ENCODE measurements at places on chromosomes 1 and 21.
A peak's percentile ranks its signal among the peaks of the same experiment; 100 is the strongest.

DNA sequence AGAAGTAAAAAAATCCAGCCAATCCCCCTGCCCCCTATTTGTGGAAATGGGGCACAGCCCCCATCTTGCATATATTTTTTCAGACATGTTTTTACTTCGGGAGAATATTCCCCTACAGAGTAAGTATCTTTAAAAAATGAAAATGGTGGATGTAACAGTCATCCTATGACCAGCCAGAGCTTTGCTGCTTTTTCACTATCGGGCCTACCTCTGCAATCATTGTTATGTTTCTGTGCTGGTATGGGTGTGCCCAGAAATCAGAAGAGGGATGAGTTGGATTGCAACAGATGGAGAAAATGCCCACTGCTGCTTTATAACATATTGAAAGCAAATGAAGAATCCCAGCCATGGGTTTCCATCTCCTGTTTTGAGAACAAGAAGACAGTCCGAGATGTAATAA, 2.9 kb downstream of the CD247 start:
- no peak for DNase-seq

GRCh38 chr1:206961668-206962067, 8.6 kb downstream of the FCAMR start:
- DNase-seq, result no peak

GRCh38 chr21:31566064-31566463, 93.4 kb upstream of the SOD1 start:
- DNase-seq, result no peak

DNA sequence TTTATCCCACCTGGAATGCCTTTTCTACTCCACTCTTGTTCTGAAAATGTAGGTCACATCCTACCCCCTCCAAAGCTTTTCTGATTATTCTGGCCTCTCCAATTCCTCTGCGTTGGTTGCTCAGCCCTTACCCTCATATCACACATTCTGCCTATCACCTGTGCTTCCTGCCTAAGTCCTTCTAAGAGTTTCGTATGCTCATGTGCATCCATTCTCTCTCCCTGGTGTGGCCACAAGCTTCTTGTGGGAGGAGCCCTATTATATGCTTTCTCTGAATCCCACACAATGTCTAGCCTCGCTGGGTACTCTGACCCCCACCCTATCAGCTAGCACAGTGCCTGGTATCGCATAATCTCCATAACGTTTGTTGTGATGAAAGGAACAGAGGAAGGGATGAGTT, 54.2 kb downstream of the CD58 start:
- DNase-seq, result no peak

DNA sequence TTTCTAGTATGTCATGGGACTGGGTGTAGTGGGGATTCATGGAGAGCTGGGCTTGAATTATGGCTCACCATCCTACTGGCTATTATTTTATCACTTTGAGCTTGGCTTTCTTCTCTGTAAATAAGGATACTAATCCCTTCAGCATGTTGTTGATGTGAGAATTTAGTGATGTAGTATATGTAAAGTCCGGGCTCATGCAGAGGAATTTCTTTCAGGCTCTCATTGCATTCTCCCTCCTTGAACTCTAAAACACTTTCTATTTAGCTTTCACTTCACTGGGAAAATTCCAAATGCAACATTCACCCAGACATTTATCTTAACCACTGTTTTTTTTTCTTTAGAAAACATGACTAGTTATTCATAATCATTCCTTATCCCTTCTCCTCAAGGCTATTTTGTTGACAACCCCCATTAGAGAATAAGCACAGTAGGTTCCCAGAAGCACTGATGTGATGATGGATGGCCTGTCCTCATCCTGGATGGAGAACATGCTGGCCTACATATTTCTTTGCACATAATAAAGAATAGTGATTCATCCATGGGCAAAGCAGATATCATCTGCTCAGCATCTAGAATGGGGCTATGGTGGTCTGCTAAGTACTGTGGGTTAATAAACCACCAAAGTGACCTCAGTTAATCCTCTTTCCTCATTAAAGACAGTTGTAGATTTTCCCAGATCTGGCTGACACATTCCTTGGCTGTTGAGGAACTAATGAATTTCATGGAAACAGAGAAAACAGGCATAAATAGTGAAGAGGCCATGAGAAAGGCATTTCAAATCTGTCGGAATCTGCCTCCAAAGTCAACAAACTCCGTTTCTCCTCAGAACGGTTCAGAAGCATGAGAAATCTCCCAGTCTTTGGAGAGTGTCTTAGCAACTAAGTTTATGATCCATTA, 68.0 kb upstream of the CYP2J2 start:
- no peak for DNase-seq

- no peak for DNase-seq
Measured at GRCh38 chr1:38135625-38136414, 89.2 kb upstream of the POU3F1 start.

DNA sequence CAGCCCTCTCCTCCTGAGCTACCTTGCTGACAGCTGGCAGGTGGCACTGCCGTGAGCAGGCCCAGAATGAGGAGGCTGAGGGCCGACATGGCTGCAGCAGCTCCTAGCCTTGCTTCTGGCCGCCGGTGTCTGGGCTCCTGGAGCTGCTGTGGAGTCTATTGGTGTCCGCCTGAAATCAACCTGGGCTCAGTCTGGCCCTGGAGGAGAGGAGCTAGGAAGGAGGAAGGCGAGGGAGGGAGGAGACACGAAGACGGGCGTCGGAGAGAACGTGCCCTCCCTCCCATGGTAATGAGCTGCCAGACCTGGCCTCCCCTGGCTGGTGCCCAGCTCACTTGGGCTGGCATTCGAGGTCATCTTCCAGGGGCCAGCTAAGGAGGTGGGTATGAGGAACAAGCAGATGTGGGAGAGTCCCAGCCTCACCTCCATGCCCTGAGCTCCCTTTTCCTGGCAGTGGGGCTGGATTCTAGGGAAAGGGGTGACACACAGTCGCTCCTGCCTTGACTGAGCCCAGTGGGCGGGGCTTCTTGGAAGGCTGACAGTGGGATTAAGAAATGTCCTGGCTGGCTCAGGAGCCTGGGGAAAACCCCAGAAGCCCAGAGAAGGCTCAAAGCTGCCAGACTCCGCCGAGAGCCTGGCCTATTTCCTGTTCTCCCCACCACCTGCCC, at the start of gene PDZK1IP1:
PDZK1IP1 (minus strand) TSS at position 193 of the 665 bp plus-strand sequence; CDS start at position 89, 104 bp downstream.
- DNase-seq, result no peak

DNA sequence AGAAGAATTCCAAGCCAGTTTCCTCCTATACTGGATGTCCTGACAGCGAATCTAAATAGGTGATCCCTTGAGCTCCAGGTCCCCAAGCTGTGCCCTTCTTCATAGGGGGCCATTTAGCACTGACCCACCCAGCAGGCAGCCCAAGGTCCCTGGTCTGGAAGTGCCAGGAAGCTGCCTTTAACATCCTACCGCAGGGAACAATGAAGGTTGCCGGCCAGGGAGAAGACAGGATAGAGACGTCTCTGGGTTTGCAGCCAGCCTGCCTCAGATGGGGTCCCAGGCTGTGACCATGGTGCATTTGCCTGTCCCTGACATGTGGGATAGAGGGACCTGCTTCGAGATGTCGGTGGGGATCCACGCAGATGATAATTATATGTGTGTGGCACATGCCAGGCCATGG, 2.7 kb upstream of the RIPK4 start:
- DNase-seq, result no peak

DNA sequence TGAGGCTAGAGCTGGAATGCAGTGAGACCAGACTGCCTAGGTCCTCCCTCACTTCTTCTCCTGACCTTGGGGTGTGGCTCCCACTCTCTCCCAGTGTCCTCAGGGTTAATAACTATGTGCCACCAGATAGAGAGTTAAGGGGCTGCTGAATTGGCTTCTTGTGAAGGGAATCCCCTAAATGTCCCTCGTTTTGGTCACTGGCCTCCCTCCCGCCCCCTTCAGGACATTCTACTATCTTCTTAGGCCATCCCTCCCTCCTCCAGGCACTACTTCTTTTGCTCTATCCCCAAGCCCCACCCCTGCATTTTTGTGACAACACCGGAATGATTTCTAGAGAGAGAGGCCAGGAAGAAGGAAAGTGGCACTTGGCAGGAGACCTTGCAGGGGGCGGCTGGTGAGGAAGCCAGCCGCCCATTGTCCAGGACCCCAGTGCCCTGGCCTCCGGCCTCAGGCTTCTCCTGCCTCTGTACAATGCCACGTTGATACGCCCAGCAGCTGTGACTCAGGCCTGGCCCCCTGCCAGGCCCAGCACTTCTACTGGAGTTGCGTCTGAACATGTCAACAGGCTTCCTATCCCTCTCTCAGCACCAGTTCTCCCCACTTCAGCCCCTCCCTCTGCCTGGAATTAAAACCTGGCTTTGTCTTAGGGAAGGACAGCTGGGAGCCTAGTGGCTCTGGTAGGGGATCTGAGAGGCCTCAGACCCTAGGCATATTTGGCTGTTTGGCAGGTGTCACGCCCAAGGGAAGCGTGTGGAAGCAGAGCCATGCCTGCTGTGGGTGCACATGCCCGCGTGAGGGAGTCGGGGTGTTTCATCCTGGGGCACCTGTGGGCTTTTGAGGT, 9.1 kb downstream of the LMNA start:
- DNase-seq, result peak; percentile 65

DNA sequence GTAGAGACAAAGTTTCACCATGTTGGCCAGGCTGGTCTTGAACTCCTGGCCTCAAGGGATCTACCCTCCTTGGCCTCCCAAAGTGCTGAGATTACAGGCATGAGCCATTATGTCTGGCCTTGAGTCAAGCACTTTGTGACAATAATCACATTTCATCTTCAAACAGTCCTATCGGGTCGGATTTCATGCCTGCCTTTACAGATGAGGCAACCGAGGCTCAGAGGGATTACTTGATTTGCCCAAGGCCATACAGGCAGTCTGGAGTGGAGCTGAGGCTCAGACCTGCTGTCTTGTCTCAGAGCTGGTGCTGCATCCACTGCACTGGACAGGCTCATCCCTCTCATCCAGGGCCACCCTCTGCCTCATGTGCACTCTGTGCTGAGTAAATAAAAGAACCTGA, 26.6 kb downstream of the FAM151A start:
- DNase-seq, result no peak

DNA sequence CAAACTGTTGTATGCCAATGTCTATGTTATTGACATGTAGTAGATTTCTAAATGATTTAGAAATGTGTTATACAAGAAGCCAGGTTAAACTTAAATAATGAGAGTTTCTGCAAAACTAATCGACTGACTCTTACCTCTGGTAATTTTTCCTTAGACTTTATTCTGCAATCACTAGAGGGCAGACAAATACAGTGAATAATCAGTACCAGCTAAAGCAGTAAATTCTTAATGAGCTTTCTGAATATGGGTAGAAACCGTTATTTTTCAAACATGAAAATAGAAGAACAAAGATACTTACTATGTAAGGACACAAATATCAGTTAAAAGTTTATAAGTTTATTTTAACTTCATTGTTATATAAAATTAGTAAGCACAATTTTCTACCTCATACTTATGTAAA, 97.9 kb upstream of the RGS1 start:
- DNase-seq, result peak; percentile 22

- peak; percentile 71 for DNase-seq
Measured at GRCh38 chr1:206631085-206631509, 4.2 kb upstream of the DYRK3 start.

DNA sequence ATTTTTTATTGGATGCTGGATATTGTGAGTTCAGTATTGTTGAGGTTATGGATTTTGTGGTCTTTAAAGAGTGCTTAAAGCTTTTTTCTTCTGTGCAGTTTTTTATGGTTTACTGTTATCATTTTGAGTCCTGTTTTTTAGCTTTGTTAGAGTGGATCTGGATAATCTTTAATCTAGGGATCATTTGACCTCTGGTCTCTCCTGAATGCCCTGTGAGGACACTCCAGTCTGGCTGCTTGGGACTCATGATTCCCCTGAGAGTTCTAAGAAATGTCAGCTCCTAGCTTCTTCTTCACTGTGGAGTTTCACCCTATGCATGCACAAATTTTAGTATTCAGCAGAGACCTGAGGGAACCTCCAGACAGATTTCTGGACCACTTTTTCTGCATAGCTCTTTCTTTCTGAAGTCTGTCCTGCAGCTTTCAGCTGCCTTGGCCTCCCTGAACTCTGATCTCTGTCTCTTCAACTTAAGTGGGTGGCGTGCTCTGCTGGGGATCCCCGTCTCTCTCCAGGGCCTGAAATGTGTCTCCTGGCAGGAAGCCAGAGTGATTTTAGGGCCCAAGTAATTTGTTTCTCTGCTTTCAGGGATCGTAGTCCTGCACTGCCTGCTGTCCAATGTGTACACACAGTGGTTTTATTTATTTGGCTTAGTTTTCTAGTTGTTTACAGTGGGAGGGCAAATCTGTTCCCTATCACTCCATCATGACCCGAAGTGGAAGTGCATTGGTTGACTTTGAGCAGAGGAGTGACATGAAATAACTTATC, 14.7 kb downstream of the PEX14 start:
- peak; percentile 64 for DNase-seq

GRCh38 chr1:220755309-220755708, 7.2 kb downstream of the MTARC2 start:
- no peak for DNase-seq

- no peak for DNase-seq
Measured at GRCh38 chr1:30415171-30415940, 308.0 kb downstream of the MATN1 start.

DNA sequence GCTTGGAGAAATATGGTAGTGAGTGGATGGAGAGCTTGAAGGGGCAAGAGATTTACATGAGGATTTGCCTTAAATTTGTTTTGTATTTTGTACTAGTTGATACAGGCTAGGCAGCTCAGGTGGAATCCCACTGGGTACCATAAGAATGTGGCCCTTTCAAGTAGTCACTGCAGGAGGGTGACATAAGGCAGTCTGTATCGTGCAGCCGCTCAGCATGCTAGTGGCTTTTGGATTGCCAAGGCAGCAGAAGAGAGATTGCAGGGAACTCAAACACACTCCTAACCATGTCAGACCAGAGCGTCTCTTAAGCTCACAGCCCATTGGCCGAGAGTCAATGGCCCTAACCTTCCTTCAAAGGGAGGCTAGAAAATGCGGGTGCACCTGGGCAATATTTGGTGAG, 420.0 kb downstream of the ADGRL2 start:
- DNase-seq, result no peak

DNA sequence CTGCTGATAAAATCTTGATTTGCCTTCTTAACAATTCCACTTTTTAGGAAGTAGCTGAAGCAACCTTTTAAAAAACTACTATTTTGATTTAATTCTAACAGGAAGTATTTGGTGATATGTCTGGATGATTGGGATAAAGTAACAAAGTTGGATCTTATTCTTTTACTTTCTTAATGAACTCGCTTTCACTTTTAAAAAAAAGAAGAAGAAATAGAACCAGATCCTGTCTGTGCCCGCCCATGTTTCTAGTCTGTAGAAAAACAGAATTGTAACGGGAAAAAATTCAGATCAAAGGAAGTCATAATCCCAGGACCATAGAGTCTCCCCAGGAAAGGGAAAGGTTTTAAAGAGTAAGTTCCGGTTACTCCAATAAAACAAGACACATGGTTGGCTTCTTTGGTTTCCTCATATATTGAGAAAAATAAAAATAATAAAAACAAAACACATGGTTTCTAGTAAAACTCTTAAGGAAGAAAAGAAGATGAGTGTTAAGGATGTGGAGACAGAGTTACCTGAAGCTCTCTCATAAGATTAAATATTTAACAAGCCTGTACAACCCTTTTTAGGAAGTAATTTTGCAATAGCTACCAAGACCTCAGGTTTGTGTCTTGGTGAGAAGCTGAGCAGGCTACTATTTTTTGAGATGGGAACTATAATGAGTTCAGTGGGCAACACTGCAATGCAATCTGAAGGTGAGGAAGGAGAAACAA, 4.9 kb downstream of the CD48 start:
- DNase-seq, result no peak

Measured in NCI-H2227 treated with DMSO at 0.1 percent for 48 hours (cell line).